Breast epithelium (tissue), 4 donors: ENCODE measurements at places on chromosomes 7 and 10. TPM values are rescaled to one million over a fixed set of nuclear protein-coding genes. Genes with fewer than 3 reads are reported as not detected.

NUTM2B gene
- 0.16 TPM for total RNA-seq

DNA sequence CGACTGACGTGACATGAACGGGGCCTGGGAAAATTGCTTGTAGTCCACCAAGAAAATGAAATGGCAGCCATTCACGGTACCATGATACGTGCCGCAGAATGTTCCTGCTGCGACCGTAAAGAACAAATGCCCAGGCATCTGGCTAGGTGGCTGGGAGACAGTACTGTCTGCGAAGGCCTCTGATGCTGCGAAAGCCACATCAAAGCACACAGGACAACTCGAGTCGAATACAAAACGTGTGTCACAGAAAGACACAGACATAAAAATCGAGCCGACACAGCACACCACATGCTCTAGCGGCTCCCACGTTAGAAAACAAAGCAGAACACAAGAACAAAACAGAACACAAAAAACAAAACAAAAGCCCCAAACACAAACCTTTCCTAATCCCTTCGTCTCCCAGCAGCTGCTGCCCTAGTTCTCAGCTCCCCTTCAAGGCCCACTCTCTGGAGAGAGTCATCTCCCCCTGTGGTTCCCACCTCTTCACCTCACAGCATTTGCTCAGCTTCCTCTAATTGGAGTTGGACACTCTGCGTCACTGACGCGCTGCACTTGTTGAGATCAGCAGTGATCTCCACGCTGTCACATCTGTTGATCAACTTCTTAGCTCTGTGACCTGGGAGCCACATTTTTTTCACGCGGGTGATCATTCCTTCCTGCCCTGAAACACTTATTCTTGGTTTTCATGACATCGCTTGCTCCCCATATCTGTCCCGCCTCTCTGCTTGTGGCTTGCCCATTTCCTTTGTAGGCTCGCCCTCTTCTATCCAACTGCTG lies 112.2 kb downstream of the CLEC2L start:
- DNase-seq = no peak

GRCh38 chr10:51297438-51297837 lies 223.2 kb downstream of the PRKG1 start:
- no peak for DNase-seq

TMEM196 gene
- total RNA-seq = not detected

DNA sequence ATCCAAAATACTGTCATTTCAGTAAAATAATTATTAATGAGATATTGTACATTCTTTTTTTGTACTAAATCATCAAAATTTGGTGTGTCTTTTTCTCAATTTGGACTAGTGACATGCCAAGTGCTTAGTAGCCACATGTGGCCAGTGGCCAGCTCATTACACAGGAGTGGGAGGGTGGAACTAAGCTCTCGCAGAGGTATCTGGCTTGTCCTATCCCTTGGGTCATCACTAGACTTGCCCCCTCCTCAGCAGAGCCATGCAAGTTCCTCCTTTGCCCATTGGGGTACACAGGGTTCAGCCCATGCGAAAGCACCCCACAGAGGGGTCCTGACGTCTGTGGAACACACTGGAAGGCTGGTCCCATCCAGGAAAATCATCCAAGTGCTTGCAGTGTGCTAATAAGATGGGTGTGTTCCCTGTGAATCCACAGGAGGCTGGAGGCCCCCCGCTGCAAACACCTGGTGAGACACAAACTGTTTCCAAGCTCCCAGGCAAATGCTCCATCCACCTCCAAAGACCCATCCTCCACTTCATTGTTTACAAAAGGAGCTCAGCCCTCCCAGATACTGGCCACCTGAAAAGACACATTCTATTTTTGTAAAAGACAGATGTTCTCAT lies 1.3 kb downstream of the ARHGAP22 start:
- DNase-seq = no peak

GRCh38 chr7:28086198-28086597 lies 94.4 kb downstream of the JAZF1 start:
- DNase-seq = no peak

GRCh38 chr10:83153714-83154113 lies 985.6 kb upstream of the GHITM start:
- DNase-seq = no peak

MCM10 gene
- total RNA-seq = 0.15 TPM

- no peak for DNase-seq
Observed at GRCh38 chr10:12670004-12670403, 320.7 kb downstream of the CAMK1D start.

- no peak for DNase-seq
Observed at GRCh38 chr7:123096976-123097375, 101.5 kb upstream of the TAS2R16 start.

KAT6B gene
- total RNA-seq = 90.3 TPM

DNA sequence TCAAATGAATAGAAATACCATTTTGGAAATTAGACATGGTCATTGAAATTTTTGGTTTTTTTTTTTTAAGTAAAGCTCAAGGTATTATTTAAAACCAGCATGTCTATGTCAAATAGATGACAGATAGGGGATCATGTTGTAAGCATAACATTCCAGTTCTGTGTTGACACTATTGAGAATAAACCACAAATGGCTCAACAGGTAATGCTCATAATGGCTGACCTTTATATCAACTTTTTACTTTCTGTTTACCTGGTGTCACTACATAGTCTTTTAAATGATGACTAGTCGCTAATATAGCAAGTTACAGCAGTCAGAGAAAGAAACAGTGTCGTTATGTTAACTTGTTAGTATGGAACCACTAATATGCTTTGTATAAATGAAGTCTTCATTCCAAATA lies 616.0 kb downstream of the GATA3 start:
- no peak for DNase-seq

GRCh38 chr10:105062951-105063350 lies 421.9 kb downstream of the SORCS3 start:
- DNase-seq = no peak

DNA sequence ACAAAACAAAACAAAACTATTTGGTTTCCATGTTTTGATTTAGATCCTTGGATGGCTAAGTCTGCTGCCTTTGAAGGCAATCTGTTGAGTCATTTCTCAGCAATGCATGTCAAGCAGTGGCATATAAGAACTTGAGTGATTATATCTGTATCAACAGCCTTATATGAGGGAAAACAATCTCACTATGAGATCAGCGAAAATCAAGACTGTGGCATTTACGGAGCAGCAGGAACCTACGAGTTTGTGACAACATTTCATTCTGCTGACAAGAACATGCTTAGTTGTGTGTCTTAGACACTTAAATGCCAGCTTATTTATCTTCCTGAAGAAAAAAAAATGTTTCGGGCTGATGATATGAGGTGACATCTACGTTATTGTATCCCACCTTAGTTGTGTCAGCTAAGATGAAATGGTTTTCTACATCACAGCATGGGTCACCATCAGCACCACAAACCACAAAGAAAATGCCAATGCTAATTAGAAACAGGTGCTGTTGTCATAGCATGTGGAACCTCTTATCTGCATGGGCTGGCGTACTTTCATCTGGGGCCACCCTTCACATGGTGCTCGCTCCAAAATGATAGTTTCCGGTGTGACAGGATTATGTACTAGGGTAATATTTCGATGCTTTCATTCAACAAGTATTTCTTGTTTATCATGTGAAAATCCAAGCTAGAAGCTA lies 1085.5 kb downstream of the SORCS1 start:
- DNase-seq = no peak

GRCh38 chr10:591646-592045 lies 97.8 kb downstream of the DIP2C start:
- DNase-seq = no peak

- no peak for DNase-seq
Observed at GRCh38 chr10:110525349-110526260, 27.9 kb downstream of the DUSP5 start.

PAX4 gene
- total RNA-seq = not detected

PDAP1 gene
- total RNA-seq = 86.4 TPM

- no peak for DNase-seq
Observed at GRCh38 chr7:156620291-156620675, 20.3 kb upstream of the RNF32 start.

MAGI2 gene
- 9.8 TPM for total RNA-seq

DNA sequence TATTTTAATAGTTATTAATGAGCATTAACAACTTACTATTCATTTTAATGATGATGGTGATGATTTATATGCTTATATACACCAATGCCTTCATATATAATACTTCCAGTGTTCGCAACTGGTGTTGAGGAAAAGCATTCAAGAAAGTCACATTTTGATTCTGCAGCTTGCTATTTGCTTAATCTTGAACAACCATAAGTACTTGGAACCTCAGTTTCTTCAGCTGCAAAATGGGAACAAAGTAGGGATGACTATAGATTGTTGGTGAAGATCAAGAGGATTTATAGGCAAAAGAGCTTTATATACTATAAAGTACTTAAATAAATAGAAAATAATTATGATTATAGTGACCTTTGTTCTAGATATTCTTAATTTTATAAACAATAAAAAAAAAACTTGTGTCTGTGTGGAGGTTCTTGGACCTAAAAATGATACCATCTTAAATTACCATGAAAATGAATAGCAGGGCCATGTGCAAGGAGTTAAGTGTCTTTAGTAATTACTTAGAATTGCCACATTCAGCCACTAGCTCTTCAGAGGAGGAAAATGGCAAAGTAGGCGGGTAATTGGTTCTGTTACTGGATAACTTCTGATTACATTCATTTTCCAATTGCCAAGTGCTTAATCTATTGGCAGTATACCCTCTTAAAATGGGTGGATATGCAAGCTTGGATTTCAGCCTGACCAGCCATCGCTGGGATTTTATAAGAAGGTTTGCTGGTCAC lies 4.5 kb downstream of the ARID5B start:
- DNase-seq = no peak

CRYGN gene
- total RNA-seq = 1.3 TPM

GRCh38 chr7:148397551-148397950 lies 193.0 kb upstream of the C7orf33 start:
- DNase-seq = no peak

- DNase-seq = no peak
Observed at GRCh38 chr7:108135446-108136190, 5.5 kb upstream of the LAMB4 start.

- no peak for DNase-seq
Observed at GRCh38 chr10:97889461-97890265, 40.0 kb downstream of the GOLGA7B start.

GRCh38 chr10:124963866-124964720 lies 22.2 kb downstream of the ZRANB1 start:
- no peak for DNase-seq

DNA sequence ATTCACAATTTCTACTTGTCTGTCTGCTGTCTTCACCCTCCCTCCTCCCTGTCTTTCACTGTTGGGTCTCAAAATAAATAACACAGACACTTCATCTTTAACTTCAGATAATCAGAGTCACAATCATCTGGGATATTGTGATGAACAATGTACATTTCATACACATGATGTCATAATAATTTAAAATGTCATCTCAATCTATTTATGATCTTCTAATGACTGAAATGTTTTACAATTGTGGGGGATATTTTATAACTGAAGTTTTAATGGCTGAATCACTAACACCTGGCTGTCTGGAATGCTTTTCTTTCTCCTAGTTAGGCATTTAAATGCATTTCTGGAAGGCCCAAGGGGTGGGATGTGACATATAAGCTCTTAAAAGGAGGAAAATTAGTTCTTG lies 859.8 kb downstream of the LRMDA start:
- DNase-seq = no peak

CLRN3 gene
- total RNA-seq = not detected

DNA sequence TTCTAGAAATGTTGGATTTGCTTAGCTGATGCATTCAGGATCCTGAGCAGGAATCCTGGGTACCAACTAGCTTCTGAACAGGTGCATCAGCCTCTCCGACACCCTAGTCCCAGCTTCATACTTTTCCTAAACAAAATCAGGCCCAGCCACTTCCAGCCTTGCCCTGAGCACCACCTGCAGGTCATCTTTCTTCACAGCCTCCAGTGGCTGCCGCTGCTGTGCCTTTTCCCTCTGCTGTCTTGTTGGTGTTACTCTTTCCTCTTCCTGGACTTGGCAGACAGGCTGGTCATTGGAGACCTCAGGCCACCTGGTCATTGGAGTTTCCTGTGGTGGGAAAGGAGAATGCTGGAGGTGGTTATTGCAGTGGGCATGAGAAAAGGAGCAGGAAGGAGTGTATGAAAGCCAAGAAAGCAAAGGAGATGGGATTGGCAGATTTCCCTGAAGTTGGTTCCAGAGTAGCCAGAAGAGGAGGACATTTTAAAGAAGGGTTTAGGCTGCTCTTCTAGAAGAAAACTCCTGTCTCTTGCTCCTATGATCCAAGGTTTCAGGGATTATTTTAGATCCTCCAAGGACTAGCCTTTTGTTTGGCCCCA lies 48.2 kb upstream of the NFKB2 start:
- peak; percentile 29 for DNase-seq

DNA sequence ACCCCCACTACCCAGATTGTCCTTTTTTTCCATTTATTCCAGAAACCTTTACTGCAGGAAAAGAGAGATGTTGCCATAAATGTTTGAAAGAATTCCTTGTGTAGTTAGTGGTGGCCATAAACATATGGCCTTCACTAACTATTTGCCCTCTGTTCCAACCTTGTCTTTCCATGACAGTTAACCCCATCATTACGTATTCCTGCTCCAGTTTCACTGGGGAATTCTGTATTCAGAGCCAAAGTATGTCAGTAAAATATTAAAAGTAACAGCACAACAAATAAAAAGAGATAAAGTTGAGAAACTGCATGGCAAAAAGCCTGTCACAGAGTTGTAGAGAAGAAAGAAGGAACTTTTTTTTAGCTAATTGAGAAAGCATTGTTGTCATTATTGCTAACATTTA lies 261.3 kb downstream of the BICC1 start:
- no peak for DNase-seq

DNA sequence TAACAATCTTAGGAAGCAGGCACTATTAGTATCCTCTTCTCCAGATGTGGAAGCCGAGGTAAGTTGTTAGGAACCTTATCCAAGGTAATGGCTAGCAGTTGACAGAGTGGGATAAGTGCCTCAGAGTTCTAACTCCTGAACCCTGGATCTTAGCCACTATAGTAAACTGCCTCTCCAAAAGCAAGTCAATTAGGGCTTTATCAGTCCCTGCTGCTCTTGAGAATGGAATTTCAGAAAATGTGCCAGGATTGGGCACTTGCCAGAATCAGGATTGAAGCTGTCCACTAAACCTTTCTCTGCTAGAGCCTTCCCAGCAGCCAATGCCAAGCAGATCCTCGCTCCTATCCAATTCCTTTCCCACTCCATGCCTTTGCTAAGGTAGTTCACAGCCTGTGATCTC lies 777.5 kb upstream of the POM121L12 start:
- DNase-seq = no peak

DNA sequence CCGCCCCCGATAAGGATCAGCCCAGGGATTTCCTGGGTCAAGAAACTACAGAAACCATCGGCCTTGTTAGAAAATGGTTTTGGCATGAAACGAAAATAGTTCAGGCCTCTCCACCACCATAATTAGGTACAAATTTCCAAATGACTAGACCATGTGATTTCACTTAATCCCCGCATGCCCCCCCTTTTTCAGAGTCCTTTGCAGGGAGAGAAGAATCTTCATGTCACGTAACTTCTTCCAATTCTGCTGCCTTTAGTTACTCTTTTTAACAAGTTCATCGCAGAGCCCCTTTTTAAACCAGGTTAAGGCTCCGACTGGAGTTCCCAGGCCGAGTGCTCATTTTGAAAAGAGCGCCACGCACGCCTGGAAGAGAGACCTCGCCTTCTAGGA lies 3.4 kb downstream of the PDGFA start:
- no peak for DNase-seq

GRCh38 chr10:16746856-16747255 lies 70.4 kb downstream of the RSU1 start:
- DNase-seq = no peak
